Natural killer cell treated with Interleukin-12 subunit alpha and Interleukin-12 subunit beta and Interleukin-15 and Interleukin-18, amount 100 ng/mL, for 72 hours (primary cell): ENCODE measurements at places on chromosomes 11 and 22. TPM values are rescaled to one million over a fixed set of nuclear protein-coding genes. Genes with fewer than 3 reads are reported as not detected.
A peak's percentile ranks its signal among the peaks of the same experiment; 100 is the strongest.

DNA sequence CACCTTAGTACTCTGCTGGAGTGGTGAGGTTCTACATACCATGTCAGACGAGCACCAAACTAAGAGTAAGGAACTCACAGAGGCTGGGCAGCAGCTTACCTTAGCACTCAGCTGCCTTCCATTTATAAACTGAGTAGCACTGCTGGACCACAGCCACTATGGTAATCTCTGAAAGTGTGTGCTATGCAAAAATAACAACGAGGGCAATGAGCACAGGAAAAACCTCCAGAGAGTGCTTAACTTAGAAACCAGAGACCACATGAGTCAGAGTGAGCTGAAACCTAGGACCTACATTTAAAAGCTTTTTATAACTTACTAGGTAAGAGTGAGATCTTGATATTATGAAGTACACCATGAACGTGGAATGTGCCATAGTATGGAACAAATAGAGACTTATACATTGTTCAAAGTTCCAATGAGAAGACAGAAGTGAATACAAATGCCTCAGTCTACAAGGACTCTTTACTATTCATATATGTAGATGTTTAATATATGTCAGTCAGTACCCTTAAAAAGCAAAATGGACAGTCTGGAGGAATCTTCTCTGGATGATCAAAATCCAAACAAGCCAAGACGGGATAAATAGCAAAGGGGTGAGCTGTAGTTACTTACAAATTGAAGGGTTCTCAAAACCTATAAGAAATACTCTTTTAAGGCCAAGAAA is 17.2 kb upstream of the CD59 start:
- no peak for DNase-seq

The OR52I2 gene
- not detected for total RNA-seq

DNA sequence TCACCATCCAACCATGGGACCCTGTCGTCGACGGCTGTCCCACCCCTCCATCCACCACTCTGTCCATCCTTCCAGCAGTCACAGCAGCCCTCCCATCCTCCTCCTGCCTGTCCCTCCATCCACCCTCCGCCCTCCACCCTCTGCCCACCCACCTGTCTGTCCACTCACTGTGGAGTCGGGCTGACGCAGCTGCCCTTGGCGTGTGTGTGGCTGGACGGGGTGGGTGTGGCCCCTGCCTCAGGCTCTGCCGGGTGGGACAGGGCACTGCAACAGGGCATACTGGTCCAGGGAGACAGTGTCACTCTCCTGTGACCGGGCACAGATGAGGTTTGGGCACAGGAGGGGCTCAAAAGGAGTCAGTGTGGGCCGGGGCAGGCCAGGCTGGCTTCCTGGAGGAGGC is 1.9 kb downstream of the PKP3 start:
- no peak for DNase-seq

The CELSR1 gene
- 0.14 TPM for total RNA-seq

- no peak for DNase-seq
Measured at GRCh38 chr22:49481659-49482399, 345.8 kb downstream of the BRD1 start.

- no peak for DNase-seq
Measured at GRCh38 chr11:133306019-133306418, 226.3 kb downstream of the OPCML start.

DNA sequence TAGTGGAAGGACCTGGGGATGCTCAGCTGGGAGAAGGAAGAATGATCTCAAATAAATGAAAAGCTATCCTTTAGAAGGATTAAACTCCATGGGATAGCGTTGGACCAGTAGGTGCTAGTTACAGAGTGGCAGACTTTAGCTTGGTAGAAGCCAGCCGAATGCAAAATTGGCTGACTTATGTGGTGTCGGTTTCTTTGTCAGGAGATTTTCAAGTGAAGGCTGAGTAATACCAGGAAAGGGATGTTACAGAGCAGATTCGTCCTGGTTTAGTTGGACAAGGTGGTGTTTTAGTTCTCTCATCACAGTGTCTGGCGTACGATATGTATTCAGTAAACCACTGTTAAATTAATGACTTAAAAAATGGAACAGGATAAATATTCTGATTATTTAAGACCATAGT is 26.0 kb downstream of the FDX1 start:
- DNase-seq, result no peak

- no peak for DNase-seq
Measured at GRCh38 chr11:77542296-77542695, 47.5 kb upstream of the AQP11 start.

The TREH gene
- total RNA-seq, result not detected

The CD3E gene
- 148 TPM for total RNA-seq

- DNase-seq, result no peak
Measured at GRCh38 chr11:117278347-117278746, 12.8 kb upstream of the BACE1-AS start.

GRCh38 chr22:37566903-37567798 is 6.9 kb downstream of the CDC42EP1 start:
- peak; percentile 93 for DNase-seq

DNA sequence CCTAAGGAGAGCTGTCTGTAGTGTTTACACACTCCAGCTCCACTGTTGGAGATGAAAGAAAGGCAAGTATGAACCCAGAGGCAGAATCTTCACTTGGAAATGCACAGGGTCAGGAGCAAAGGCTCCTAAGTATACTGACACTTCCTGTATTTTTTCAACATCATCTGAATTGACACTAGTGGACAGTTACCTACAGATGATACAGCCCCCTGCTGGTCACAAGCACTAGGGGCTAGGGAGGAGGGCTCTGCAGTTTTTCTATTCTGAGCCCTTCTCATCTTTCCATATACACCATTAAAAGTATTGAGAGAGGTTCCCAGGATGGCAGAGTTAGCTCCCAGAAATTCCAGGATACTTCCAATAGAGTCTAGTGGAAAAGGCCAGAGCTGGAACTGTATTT is 290.3 kb upstream of the API5 start:
- DNase-seq, result no peak

The MMP11 gene
- not detected for total RNA-seq

GRCh38 chr22:46349681-46350080 is 14.2 kb downstream of the TRMU start:
- no peak for DNase-seq

DNA sequence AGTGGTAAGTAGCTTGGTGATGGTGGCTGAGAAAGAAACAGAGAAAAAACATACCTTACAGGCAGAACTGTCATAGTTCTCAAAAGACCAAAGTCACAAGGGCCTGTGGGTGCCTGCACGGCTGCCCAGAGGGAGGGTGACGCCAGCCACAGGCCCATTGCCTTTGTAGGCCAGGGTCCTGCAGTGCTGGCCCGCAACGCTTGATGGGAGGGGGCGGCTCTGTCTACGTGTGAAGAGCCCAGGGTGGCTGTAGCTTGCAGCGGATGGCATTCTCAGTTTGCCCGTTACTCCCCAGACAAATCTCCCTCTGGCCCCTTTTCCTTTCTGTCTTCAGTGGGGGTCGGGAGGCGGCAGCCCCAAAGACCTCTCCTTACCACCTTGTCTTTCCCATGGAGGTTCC is 24.7 kb upstream of the B3GAT1 start:
- DNase-seq, result no peak

- DNase-seq, result no peak
Measured at GRCh38 chr11:122398167-122398566, 257.4 kb upstream of the UBASH3B start.

The GPHA2 gene
- not detected for total RNA-seq

DNA sequence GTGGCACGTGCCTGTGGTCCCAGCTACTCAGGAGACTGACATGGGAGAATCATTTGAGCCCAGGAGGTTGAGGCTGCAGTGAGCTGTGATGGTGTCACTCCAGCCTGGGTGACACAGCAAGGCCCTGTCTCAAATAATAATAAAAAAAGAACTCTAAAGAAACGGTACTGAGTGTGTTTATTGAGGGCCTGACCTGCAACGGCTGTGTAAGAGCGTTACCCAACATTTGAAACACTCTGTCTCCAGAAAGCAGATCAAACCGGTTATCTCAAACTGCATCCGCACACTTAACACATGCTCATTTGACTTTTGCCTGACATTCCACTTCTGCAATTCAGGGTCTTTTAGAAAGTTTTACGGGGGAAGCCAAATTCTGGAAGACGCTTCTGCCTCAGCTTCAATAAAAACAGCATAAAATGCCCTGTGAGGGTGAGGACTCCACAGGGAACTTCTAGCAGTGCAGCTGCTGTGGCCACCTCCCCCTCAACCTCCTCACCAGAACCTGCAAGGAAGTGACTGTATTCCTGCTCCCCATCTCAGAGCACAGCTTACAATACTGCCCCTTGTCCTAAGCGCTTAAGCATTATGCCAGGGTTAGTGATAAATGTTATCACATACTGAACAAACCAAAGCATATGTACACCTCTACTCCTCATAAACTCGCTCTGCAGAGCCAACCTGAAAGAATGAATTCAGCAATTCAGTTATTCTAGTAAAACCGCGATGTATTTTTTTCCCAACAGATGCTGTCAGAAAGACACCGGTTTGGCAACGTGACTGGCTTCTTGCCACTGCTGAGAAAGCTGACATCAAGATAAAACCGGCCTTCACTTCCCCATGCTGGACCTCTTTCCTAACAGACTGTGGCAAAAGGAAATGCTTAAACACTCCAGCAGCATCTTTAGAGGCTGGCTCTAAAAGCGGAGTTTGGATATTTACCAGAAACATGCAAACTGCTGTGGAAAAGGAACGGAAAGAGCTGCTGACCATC is 52.2 kb downstream of the PRDM10 start:
- no peak for DNase-seq

The RPUSD4 gene
- 53.5 TPM for total RNA-seq

- DNase-seq, result no peak
Measured at GRCh38 chr11:47688111-47688510, 27.1 kb downstream of the AGBL2 start.

The NAP1L4 gene
- total RNA-seq, result 222 TPM

- DNase-seq, result no peak
Measured at GRCh38 chr22:17950651-17951214, 73.6 kb downstream of the MICAL3 start.

- no peak for DNase-seq
Measured at GRCh38 chr22:20013382-20013871, 3.2 kb downstream of the ARVCF start.

The ADAMTS15 gene
- total RNA-seq, result not detected

DNA sequence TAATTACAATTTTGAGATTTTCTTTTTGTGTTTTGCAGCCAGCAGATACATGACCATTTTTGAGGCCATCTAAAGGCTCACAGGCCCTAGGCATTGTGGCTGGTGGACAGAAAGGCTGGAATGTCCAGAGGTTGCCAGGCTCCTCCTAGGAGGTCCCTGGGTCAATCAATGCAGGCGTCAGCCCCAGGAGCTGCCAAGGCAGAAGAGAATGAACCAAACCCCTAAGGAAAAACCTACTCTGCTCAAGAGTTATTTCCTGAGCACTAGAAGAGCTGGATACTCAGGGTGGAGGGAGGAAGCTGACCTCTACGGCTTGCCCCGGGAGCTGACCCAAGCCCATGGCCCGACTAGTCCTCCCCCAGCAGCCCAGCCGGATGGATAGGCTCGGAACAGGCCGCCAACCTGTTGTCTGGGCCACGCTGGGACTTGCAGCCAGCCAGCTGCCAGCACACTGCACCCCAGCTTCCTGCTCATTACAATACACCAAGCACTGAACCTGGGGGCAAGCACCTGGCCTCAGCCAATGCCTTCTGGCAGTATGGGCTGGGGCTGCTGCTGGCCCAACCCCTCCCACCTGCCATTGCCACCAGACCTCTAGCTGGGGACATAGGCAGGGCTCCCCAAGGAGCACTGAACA is 5.7 kb upstream of the SCGB1A1 start:
- peak; percentile 44 for DNase-seq

DNA sequence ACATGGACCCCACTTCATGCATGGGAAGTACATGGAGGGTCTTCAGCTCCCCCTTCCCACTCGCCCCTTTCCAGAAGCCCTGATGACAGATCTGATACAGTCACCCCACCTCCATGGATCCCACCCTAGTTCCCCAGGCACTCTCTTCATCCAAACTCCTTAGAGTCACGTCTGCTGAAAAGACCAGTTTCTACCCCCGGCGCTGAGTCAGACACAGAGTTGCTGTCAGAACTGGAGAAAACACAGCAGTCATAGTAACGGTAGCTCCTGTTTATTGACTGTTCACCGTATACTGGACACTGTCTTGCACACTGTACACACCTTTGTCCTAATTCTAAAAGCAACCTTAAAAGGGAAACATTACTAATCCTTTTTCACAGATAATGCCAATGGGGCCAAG is 29.1 kb downstream of the DRD2 start:
- DNase-seq, result no peak

DNA sequence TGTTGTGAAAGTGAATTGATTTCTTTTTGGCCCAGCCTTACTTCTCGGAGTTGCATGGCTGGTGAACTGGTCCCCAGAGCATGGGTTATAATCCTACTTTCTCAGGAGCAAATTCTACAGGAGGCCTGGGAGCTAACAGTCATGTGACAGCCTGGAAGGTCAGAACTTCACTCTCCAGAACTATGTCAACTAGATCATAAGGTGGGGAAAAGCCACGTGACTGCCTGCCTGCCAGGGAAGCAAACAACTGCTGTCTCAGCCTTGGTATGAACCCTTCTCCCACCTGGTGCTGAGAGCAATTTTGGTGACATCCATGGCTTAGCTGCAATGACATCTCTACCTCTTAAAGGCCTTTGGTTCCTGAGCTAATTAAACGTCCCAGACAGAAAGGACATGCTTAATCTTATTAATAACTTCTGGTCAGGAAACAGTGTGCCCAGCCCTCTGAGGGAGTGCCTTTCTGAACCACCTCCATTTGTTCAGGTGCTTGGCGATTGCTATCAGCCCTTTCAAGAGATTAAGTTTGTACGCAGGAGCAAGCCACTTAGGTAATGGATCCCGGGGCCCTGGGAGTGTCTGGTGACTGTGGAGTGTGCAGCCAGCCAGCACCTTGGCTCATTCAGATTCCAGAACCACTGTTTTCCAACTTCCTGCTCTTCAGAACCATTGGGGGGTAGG is 1.4 kb upstream of the CREB3L1 start:
- no peak for DNase-seq

DNA sequence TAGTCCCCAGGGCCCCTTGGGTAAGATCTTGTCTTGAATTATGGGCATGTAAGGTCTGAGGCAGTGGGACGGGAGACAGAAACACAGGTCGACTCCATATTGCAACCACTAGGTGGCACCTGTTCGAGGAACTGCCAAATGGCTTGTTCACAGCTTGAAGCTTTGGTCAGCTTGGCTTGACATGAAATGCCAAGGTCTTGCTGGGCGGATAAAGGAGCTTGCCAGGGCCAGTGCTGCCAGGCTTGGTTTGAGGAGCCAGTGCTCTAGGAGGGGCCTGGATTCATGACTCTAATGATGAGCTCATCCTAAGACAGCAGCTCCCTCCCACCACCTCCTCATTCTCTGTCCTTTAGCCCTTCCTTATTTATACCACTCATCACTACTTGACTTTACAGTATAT is 11.9 kb upstream of the NRIP3 start:
- no peak for DNase-seq

DNA sequence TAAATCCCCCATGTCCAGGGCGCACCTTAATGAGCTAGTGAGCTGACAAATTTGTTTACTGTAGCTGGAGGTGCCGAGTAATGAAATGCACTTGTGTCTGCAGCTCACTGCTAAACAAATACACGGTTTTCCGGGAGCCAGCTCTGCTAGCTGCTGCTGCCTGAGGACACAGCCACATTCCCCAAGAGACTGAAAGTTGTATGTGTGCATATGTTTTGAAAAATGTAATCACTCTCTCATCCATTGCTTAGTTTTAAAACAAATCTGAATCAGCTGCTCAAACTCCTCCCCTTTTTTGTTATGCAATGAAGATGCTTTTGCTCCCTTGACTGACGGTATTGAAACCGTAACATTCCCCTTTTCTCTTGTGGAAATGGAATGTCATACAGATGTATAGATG is 62.4 kb upstream of the NNMT start:
- no peak for DNase-seq

- DNase-seq, result no peak
Measured at GRCh38 chr11:3191586-3192324, 26.6 kb upstream of the OSBPL5 start.
